ENCODE measurements at places on chromosomes 2 and 18.

- DNase-seq = no peak
Measured at GRCh38 chr2:160592401-160592800, 98.8 kb upstream of the RBMS1 start.

DNA sequence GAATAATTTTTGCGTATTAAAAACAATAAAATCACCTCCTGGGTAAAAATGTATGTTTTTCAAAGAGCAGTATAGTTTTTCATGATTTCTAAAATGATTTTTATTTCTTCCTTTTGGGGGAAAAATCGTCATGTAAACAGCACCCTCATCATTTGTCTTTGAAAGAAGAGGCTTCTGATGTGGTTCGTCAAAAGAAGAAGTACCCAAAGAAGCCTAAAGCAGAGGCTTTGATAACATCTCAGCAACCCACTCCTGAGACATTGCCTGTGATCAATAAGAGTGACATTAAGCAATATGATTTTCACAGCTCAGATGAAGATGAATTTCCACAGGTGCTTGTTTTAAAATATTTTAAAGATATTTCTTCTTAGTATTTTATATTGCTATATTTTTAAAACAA, 110.2 kb upstream of the KIF5C start:
- no peak for DNase-seq

- peak; percentile 94 for DNase-seq
Measured at GRCh38 chr2:38178556-38179419, 102.8 kb upstream of the CYP1B1 start.

DNA sequence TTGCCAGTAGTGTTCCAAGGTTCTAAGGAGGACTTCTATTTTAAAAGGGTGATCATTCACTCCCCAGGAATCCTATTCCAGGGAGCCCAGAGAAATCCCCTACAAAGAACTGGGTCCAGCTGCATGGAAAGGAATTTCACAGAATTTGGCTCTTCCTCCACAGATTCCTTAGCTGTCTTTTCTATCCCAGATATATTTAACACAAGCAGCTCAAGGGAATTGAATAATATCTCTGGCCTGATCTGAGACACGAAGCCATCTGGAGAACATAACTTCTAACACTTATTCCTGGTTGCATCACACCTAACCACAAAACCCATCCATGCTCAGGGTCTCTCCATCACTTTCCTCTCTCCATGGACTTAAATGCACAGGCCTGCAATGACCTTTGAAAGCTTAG, 306.7 kb upstream of the ACVR2A start:
- peak; percentile 95 for DNase-seq

DNA sequence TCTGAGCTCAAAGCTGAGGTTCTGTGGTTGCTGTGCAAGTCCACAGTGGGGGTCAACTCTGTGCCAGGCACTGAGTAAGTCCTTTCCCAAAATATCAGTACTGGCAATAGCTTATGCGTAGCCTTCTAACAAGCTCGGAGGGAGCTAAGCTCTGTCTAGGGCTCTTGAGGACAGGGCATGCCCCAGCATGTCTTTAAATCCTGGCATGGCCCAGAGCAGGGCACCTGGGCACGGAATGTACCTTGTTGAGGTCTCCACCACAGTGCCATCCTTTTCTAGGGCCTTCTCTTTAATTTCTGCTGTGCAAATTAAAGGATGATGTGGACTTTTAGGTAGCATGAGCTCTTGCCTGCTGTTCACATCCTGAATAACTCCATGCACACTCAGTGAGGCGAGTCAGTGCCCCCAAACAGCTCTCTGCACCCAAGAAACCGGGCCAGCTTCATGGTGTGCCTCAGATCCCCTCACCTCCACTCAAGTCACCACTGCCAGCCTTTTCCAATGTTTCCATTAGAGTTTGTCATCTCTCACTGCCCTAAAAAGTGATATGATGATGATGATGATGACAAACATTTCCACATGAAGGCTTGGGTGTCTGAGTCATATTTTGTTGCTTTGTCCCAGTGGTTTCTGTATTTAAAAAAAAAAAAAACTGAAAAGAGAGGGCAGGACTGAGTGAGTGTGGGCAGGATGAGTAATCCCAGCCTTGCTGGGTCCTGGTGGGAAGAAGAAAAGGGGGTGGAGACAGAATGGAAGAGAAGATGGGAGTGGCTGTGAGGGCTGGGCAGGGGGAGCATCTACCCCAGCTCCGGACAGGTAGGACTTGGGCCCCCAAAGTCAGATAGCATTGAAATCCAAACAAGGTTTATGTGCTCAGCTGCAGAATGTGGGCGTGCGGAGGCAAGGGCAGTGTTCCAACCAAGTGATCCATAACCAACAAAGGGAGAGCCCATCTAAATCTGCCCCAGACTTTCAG, 78.9 kb downstream of the ZBTB7C start:
- peak; percentile 86 for DNase-seq

DNA sequence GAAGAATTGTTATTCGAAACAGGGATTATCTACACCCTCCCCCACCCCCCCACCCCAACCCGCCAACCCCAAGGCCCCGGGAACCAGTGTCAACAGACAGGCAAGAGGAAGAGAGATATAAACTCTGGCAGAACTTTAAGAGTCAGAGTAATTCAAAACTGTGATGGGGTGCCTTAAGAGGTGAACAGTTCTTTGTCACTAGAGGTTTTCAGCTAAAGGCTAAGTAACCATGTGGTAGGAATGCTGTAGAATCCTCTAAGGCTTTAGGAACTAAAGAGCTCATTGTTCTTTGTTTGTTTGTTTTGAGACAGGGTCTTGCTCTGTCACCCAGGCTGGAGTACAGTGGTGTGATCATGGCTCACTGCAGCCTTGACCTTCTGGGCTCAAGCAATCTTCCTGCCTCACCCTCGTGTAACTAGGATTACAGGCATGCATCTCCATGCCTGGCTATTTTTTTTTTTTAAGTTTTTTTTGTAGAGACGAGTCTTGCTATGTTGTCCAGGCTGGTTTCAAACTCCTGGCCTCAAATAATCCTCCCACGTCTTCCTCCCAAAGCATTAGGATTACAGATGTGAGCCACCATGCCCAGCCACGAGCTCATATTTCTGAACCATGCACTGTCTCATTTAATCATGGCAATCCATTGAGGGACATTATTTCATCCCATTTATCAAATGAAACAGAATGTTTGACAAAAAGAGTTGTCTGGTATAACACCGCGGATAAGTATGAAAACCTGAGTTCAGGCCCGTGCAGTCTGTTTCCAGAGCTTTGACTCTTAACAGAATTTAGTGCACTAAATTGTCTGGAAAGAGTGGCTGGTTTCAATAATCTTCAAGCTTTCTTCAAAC, 20.8 kb upstream of the TMEM17 start:
- DNase-seq = no peak

GRCh38 chr2:142914507-142915313, 37.2 kb downstream of the KYNU start:
- no peak for DNase-seq

- DNase-seq = peak; percentile 27
Measured at GRCh38 chr2:30336978-30337841, 105.9 kb downstream of the LBH start.

GRCh38 chr2:85148190-85148589, 15.0 kb downstream of the TCF7L1 start:
- DNase-seq = no peak

DNA sequence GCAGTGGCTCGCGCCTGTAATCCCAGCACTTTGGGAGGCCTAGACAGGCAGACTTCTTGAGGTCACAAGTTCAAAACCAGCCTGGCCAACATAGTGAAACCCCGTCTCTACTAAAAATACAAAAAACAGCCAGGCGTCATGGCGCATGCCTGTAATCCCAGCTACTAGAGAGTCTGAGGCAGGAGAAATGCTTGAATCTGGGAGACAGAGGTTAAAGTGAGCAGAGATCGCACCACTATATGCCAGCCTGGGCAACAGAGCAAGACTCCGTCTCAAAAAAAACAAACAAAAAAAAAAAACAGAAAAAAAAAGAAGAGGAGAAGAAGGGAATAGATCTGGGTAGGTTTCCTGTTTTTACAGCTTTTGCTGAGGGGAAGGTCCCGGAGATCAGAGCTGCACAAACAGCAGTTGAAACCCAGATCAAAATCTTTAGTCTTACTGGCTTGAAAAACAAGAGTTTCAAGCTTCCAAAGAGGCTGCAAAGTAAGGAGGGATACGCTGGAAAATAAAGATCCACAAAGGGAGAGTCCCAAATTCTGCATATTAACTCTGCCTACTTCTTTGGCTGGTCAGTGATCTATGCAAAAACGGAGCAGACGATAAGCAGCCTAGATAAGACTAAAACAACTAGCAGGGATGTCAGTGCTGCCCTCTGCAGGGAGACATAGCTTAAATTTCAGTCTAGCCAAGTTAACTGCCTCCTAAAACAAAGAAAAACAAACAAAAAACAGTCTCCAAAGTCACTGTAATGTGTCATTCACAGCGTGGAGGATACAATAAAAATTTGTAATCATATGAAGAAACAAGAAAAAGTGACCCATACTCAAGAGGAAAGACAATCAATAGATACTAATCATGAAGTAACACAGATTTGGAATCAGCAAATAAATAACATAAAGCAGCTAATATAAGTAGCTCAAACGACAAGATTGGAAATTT, 74.1 kb downstream of the TLK1 start:
- peak; percentile 48 for DNase-seq

DNA sequence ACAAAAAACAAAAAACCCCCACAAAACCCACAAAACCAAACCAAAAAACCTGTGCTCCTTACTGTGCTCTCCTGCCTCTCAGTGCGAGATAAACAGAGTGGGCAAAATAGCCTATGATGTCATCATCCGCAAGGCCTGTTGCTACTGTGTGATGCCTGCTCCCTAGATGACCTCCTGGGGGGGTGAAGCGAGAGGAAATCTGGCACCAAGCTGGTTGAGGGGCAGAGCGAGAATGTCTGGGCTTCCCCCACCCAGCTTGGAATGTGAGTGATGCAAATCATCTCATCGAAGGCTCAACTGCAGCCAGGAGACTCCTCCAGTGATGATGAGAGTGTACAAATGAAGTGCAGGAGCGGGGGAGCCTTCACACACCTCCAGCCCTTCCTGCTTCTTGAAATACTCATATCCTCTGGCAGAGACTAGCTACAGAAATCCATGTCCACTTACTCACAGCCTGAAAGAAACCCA, 57.7 kb upstream of the MAP4K3 start:
- DNase-seq = peak; percentile 99

GRCh38 chr2:45836740-45837139, 185.3 kb downstream of the PRKCE start:
- DNase-seq = no peak

- DNase-seq = no peak
Measured at GRCh38 chr2:144102386-144102785, 417.5 kb downstream of the ZEB2 start.

GRCh38 chr2:71843391-71843850, 304.2 kb downstream of the CYP26B1 start:
- DNase-seq = peak; percentile 67

DNA sequence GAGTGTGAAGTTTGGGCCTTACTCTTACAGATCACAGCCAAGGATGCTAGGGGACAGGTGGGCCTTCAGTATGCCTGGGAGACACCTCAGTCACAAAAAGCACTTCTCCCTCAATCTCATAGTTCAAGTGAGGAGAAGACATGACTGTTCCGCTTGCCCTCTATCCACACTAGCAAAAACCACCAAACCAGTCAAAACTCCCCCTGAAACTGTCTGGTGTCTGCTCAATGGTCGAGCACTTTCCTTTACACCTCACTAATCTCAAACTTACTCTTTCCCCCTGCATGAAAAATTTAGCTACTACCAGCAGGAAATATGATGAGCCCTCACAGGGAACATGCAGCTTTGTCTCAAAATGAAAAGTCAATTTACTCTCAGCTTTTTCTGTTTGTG, 232.2 kb downstream of the TRIB2 start:
- no peak for DNase-seq

DNA sequence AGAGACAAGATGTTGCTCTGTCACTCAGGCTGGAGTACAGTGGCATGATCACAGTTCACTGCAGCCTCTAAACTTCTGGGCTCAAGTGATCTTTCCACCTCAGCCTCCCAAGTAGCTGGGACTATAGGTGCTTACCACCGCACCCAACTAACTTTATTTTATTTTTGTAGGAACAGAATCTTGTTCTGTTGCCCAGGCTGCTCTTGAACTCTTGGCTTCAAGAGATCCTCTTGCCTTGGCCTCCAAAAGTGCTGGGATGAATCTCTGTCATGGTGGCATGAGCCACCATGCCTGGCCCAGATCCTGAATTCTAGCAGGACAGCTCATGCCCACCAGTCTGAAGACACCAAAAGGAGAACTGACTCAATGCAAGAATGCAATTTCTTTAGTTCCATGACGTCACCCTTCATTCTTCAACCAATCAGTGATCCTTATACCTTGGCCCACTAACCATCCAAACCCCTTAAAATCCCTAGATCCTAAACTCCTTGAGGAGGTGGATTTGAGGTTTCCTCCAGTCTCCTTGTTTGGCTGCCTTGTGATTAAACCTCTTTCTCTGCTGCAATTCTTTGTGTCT, 25.6 kb upstream of the CXXC1 start:
- no peak for DNase-seq

GRCh38 chr2:224716201-224716600, at the start of gene CCDC195:
TSS of gene CCDC195 (minus strand) at chr2:224716365. CDS start at chr2:224716365, 0 bp downstream.
- DNase-seq = no peak

DNA sequence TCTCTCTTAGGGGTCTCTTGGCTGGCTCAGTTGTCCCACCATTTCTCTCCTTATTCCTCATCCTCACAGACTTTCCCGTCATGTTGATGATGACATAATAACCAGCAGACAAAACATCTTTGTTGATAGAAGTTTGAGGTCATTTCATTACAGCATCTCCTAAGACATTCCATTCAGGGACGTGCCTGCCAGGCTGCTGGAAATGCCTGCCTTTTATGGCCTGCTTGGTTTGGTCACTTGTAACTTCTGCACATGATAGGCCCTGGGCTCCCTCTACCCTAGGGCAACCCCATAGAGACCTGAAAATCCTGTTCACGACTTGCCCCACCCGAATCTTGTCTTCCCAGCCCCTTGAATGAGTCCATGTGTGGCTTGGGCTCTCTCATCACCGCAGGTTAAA, 81.7 kb downstream of the SDC1 start:
- peak; percentile 52 for DNase-seq

DNA sequence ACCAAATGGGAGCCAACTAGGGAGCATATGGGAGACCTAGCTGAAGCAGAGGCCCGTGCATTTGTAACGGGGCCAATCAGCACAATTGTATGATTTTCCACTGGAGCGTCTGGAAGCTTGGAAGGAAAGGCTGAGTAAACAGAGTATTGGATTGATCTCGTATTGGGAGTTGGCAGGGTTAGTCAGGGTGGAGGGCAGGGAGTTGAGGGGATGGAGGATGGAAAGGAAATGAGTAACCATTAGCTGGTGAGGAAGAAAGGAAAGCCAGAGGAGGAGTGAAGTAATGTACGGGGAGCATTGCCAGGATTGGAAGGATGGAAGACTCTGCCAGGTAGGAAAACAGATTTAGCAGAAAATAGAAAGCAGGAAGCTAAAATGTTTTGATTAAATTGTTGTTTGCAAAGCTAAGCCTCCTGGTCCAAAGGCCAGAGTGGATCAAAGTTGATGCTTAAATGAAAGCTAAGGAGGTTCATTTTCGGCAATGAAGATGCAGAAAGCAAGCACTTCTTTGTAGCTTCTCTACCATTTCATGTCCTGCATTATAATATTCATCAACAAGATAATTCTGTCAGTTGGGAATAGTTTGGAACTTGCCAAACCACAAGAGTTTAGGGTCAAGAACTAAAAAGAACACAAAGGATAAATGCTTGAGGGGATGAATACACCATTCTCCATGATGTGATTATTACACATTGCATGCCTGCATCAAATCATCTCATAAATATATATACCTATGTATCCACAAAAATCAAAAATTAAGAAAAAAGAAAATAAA, 75.6 kb upstream of the TTN start:
- DNase-seq = peak; percentile 18

Measured in fibroblast of skin of abdomen (primary cell).